NCI-H2081 treated with DMSO at 0.1 percent for 48 hours (cell line): ENCODE measurements at places on chromosomes 5 and 9.
A peak's percentile ranks its signal among the peaks of the same experiment; 100 is the strongest.

DNA sequence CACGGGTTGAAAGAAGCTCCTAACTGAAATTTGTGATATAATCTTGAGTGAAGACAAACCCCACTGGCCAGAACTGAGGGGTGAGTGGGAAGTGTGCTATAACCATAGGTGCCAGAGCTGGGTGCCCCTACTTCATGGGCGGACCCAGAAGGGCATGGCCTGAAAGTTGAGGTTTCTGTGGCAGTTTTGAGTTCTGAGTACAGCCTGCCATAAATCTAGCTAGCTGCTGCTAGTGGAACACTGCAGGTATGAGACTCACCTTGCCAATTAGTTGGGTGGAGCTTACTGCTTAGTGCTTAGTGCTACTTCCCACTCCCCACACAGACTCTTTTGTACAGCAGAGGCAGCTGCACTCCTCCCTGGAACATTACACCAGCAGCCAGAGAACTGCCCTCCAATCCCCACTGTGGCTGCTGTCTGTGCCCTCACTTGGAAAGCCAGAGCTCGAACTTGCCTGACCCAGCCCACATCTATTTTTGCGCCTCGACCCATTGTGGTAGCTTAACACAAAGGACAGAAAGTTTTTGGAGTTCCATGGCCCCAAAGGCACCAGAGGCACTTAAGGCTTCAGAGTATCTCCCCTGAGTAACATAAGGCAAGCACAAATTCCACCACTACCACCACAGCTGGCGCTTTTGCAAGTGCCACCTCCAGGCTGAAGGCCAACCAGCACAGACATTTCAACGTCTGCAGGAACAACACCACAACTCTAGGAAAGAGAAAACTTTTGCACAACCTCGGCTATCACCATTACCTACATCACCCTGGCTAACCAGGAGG lies 27.1 kb upstream of the PTGER4 start:
- DNase-seq = no peak

DNA sequence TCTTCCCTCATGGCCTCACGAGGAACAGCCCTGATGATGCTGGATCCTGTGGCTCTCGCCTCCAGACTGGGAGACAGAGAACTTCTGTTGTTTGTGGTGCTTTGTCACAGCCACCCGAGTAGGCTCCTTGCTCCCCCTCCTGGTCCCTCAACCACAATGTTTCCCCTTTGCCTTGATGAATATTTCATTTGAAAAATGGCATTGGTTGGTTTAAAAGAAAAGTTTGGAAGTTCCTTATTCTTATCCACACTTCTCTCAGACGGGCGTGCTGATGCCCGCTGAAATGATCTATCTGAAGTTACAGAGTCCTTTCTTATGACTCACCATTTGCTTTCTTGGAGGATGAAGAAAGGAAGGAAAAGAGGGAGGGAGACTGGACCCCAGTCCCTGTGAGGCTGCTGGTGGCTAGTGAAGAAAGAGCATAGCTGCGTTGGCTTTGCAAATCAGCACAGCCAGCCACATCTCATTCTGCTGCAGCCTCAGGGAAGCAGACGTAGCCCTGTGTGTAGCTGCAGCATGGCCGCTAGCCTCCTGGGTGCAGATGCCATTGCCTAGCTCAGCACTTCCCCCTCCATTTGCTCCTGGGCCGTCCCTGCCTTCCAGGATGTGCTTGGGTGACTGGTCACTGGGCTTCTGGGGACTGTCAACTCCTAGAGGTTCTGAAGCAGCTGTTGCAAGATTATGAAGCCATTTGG lies 185.9 kb downstream of the ERCC6L2 start:
- DNase-seq = no peak

DNA sequence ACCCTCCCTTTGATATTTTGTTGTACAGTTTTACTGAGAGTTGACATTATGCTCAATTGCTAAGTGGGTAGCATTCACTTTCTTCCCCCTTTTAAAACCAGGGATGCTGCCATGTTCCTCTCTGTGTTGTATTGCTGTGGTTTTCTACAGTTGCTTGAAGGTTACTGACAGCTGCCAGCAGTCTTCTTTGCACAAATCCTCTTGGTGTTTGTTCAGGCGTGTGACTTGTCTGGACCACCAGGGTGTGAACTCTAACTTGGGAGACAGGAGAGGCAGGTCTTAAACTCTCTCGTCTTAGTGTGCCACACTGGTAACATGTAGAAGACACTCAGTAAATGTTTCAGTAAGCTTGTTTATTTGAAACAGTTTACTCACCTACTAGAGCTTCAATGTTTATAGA lies 25.1 kb downstream of the SLC44A1 start:
- DNase-seq = no peak

GRCh38 chr5:3853362-3853761 lies 257.7 kb downstream of the IRX1 start:
- DNase-seq = no peak

DNA sequence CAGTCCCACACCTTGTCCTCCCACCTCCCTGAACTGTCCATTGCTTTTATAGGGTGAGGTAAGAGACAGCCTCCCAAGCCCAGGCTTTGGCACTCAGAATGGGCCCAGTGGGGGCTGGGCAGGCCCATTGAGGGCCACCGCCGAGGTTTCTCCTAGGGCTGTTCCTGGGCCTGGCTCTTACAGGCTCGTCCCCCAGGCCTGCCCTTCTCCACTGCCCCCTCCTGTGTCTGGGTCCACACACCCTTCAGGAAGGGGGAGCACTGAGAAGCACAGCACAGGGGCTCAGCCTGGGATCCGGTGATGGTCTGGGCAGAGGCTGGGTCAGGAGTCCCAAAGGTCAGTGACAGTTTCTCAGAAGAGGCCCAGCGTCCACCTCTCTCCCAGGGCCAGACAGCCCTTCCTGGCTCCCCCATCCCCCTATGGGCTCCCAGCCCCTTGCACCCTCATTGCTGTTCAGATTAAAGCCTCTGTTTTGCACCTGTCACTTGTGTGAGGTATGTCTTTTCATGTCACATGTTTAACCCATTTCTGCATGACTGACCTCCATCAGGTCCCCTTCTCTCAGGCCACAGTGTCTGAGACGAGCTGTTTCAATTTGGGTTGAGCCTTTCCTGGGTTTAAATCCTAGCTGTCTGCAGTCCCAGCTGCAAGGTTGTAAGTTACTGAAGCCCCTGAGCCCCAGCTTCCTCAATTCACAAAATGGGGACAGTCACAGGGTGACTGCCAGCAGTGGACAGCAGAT lies 29.4 kb downstream of the IER5L start:
- DNase-seq = no peak

DNA sequence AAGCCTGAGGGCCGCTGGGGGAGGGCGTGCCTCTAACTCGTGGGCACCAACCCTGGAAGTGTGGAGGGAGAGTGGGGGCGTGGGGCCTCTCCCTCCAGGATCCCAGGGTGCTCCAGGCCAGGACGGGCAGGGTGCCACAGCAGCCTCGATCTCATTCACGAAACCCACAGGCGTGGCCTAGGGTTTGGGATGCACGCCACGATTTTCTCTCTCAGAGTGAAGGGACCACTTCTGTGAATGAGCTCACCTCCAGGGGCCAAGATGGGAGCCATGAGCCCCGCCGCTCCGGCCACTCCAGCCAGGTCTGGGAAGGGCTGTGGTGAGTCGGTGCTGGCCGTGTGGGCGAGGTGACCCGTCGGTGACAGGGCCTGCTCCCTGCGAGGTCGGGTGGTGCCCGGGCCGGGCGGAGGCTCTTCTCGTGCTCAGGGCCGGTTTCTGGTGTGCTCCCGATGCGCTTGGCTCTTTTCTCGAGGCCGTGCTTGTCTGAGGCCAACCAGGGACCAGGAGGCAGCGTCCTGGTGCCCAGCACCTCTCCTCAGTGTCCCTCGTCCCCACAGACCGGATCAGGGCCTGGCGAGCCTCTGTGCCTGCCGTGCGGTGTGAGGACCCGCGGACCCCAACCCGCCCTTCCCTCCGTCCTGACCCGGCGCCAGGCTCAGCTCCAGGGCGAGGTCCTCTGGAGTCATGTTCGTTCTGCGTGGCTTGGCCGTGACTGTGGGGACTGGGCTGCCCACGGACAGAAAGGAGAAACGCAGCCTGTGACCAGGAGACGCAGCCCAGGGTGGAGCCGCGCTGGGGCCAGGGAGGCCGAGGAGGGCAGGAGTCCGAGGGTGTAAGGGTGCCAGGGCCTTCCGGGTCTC lies 31.0 kb downstream of the TPPP start:
- DNase-seq = no peak

DNA sequence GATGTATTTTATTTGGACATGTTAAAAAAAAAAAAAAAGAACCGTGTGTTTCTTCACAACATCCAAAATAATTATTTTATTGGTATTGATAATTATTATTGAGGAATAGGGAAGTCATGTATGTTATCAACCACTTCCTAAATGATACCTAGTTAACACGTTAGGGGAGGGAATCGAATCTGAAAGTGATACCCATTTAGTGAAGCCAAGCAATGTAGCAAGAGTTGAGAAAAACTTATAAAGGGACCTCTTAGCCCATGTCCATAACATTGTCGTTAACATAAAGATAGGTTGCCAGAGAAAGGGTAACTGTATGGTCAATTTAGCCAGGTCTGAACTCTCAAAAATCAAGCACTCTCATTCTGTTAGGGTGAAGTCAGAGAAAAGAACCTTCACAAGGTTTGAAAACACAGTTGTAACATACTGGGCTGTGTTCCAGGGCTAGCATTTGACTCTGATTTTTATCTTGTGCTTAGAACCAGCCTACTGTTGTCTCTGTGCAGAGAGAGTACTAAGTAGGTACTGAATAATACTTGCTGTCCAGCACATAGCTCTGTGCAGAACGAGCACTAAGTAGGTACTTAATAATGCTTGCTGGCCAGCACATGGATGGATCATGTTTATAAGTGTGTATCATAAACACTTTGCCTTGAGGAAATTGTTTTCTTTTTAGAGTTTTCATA lies 60.4 kb downstream of the GHR start:
- DNase-seq = no peak

- DNase-seq = no peak
Observed at GRCh38 chr5:171371326-171371725, 16.3 kb upstream of the NPM1 start.

DNA sequence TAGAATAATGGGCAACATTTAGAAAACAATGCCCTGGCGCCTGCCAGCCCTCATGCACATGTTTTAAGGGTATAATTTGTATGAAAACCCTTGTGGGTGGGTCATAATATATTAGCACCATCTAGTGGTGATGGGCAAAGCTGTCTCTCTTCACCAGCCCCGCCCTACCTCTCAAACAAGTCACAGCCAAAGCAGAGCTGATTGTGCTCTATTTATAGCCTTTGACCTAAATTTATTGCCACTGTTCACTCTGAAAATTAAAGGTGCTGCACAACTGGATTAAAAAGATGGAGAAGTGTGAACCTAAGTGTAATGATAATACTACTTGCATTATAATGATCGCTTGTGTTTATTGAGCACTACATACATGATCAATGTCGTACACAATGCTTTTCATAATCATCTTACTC lies 131.9 kb upstream of the ANKH start:
- peak; percentile 77 for DNase-seq

DNA sequence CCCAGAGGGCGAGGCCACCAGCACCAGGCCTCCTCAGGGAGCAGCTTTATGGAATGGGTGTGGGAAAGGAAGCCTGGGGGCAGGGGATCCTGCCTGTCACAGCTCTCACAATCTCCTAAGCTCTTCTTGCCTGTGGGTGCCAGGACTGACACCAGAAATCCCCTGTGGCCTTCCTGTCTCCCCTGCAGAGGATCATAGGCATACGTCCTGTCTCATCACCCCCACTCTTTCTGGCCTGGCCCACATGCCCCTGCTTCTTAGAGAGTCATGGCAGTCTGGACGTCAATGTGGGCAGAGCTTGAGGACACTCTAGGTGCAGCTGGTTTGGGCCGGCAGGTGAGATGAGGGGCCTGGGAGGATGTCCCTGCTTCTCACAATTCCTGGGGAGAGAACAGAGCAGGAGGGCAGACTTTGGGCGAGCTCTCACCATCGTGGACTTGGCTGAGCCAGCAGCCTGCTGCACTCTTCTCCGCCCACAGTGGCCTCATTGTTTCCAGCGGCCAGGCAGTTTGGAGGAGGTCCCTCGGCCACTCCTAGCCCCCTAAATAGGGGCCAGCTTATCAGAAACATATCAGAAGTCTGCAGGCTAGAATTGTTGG lies 67.3 kb upstream of the ZFR start:
- no peak for DNase-seq

DNA sequence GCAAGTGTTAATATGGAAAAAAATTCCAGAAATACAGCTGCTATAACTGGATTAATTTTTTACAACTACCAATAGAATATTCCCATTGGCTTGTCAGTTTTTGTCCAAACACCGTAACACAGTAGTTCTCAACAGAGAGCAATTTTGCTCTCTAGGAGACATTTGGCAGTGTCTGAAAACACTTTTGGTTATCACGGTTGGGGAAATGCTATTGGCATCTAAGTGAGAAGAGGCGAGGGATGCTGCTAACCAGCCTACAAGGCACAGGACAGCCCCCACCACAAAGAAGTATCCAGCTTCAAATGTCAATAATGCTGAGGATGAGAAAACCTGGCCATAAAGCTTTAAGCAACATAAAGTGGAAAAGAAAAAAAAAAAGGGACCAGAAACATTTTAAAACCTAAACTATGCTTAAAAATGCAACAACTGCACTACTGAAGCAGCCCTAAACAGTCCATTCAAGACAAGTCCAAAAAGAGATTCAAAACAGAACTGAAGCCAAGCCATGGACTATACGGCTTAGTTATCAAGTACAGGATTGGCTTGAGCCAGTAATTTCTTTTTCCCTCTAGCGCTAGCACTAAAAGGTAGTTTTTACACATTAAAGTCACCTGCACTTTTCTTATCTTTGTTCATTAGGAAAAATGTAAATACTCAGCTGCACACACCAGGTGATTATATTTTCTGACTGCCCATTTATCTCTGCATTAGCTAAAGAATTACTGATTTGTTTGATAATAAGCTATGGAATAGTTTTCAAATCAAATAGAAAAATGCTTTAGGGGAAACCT lies 83.9 kb downstream of the NR3C1 start:
- no peak for DNase-seq

DNA sequence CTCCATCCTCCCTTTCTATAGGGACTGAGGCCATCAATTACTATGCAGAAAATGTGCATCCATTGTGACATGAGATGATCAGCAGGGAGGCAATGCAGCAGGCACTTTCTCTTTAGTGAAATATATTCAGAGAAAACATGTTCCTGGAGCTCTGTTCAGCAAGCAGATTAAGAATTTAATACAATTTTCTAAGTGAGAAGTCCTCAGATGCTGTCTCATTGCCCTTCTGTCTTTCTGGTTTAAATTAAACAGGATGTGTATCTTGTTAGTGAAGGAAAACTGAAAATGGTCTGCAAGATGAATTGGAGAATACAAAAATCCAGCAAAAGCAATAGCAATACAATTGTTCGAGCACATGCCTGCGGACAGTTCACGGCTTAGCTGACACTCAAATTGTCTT lies 445.8 kb upstream of the RIOK2 start:
- DNase-seq = no peak

- no peak for DNase-seq
Observed at GRCh38 chr9:109272745-109273144, 48.1 kb downstream of the EPB41L4B start.

GRCh38 chr5:35136386-35136785 lies 88.6 kb upstream of the AGXT2 start:
- no peak for DNase-seq

- no peak for DNase-seq
Observed at GRCh38 chr5:82359272-82359671, 81.1 kb upstream of the RPS23 start.

GRCh38 chr9:2928411-2928810 lies 84.5 kb upstream of the PUM3 start:
- no peak for DNase-seq

GRCh38 chr9:123039617-123040219 lies 6.3 kb downstream of the GPR21 start:
- DNase-seq = no peak

- no peak for DNase-seq
Observed at GRCh38 chr9:89468281-89468960, 29.5 kb downstream of the SEMA4D start.

- DNase-seq = no peak
Observed at GRCh38 chr5:90866333-90866732, 307.7 kb downstream of the ADGRV1 start.
